ENCODE measurements at places on chromosomes 12 and 14. TPM values are rescaled to one million over a fixed set of nuclear protein-coding genes. Genes with fewer than 3 reads are reported as not detected.

- peak; percentile 53 for DNase-seq
These were observed 28.5 kb downstream of the FOS start for GRCh38 chr14:75306927-75307699.

Gene AQP2
- total RNA-seq: 0.24 TPM

DNA sequence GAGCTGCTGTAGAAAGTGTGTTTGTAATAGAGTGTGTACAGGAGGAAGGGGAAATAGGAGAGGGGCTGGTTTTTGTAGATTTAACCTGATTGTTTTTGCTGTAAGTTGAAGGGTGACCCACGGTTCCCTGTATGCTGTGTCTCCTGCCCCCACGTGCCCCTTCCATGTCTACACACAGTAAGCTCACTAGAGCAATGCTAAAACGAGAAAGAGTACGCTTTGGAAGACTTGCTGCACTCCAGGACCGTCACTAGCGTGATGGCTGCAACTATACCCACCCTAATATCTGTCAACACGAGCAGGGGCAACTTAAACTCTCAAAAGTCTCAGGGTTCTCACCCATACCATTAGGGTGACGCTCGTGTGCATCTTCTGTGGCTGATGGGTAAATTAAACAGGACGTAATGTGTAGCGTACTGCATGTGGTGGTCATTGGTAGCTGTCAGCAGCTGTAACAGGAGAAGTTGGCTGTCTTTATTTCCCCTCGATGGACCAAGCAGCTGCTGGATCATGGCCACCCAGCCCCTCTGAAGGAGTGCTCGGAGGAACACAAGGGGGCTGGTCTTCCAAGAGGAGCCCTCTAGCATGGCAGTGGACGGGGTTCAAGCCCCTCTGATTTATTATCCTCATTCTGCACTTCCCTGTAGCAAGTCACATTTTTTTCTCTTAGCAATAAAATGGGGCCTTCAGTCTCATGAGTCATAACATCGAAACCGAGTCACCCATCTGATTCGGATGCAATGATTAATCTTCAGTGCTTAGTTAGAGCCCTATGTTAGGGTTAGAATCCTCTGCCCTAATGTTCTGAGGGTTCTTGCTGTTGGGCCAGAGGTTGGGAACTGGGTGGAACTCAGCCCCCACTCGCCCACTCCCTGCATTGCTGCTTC, 14.0 kb downstream of the CCND2 start:
- no peak for DNase-seq

DNA sequence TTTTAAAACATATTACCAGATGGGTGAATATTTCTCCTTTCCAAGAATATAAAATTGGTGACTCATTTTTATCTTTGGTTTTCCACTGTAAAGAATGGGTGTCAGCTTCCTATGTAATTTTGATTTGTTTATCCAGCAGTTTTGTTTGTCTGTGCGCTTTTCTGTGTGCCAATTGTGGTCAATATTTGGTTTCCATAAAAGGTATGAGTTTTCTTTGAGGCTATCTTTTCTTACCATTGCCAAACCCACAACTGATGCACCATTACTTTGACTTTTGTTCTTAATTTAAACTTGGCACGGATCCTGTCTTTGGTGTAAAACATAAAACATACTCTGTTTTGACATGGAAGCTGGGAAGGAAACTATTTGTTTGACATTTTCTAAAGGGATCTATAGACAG, 78.8 kb upstream of the NAV3 start:
- no peak for DNase-seq

Gene PPP4R4
- total RNA-seq: 0.72 TPM

Gene STXBP6
- total RNA-seq: 78.7 TPM

Gene RNASE7
- 4.1 TPM for total RNA-seq

GRCh38 chr12:72888693-72889092, 616.5 kb downstream of the TRHDE start:
- DNase-seq: no peak

- DNase-seq: no peak
These were observed 473.8 kb downstream of the RAD51B start for GRCh38 chr14:68293404-68293803.

GRCh38 chr12:116600959-116601918, 42.1 kb downstream of the MAP1LC3B2 start:
- no peak for DNase-seq

Gene TEX52
- 11.3 TPM for total RNA-seq

Gene BEGAIN
- total RNA-seq: 15.6 TPM

GRCh38 chr14:24040692-24041091, 11.1 kb upstream of the CARMIL3 start:
- DNase-seq: no peak

DNA sequence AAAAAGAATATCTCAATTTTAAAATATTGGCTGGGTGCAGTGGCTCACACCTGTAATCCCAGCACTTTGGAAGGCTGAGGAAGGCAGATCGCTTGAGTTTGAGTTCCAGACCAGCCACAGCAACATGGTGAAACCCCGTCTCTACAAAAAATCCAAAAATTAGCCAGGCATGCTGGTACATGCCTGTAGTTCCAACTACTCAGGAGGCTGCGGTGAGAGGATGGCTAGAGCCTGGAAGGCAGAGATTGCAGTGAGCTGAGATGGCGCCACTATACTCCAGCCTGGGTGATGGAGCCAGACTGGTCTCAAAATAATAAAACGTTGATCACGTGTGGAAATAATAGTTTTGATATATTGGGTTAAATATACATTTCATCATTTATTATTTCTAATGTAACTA, 5.7 kb downstream of the MTRFR start:
- no peak for DNase-seq

Gene HOXC5
- total RNA-seq: 1.2 TPM
